ENCODE measurements at places on chromosomes 2 and 18. TPM values are rescaled to one million over a fixed set of nuclear protein-coding genes. Genes with fewer than 3 reads are reported as not detected.
A peak's percentile ranks its signal among the peaks of the same experiment; 100 is the strongest.

CYTIP gene
- under 0.01 TPM for total RNA-seq

DNA sequence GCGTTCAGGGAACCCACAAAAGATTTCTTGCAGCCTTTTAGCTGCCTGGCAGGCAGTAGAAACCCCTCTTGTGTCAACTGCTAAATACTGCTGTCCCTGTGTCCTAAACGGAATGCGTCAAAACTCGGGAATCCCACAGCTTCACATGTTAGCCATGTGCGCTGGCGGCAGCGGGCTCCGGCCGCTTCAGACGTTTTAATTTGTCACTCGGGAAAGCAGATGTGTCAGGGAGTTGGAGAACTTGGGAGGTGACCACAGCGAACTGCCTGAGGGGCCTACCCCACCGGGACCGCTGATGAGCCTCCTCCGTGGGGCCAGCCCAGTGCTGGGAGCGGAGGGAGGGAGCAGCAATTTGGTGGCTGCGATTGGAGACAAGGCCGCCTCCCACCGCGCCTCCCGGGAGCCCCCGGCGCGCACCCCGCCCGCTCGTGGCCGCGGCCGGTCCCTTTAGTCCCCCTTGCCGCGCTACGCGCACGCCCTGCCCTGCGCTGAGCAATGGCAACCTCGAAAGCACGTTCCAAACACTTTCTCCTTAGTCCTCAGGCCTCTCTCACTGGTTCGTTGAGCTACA is 146.1 kb upstream of the SATB2 start:
- no peak for DNase-seq

DNA sequence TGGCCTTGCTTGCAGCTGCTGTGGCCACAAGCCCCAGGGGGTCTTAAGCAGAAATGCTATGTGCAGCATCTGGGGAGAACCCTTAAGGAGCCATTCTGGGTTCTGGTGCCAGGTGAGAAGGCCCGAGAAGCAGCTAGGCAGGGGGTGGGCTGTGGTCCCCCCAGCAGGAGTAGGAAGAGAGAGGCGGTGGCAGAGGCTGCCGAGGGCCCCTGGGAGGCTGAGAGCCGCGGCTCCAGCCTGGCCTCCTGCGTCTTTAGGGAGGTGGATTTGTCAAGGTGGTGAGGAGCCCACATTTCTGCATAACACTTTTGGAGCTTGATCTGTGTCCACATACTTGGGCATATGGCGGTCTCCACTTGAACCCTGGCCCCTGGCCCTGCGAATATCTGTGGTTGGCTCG is 196.5 kb downstream of the TWIST2 start:
- DNase-seq: no peak

QPCT gene
- 27.1 TPM for total RNA-seq

G6PC2 gene
- not detected for total RNA-seq

DNA sequence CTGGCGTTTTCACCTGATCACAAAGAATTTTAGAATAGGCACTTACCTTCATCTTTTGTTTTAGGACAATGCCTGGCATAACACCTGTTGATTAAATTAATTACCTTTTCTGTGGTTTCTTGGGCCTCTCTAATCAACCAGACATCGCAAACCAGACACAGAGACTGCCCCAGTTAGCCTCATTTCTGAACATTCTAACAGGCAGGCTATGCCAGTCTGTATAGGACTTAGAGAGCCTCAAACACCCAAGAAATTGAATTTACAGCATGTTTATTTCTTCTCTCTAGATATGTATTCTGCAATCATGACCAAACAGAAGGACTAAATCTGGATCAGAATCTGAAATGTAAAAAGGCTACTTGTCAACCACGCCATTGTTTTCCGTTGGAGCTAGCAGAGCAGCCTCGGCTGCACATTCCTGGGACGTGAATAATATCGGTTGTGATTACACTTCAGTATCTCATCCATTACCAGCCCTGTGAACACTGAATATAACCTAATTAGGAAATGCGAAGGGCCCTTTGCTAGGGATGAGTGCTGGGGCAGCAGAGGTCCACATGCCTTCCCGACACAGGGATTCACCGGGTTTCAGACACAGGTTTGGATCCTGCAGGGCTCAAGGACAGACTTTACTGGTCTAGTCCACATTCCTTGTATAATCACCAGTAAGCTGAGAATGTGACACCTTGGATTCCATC is 17.5 kb upstream of the CDC42EP3 start:
- peak; percentile 82 for DNase-seq

DNA sequence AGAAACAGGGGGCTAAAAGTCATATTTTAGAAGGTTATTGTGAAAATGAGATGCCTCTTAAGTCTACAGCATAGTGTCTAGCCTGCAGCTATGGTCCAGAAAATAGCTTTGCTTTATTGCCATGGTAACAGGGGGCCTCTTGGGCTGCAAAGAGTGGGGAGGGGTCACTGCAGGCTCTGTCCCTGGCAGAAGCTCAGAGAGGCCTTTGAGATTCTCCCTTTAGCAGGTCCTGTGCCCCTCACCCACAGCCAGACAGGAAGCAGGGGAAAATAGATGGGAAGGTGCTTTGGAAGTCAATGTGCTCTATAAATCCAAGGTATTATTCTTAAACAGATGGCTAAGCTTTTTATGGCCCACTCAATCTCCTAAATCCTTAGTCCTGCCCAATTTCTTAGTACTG is 1021.3 kb upstream of the GYPC start:
- no peak for DNase-seq

RESP18 gene
- total RNA-seq: not detected

- peak; percentile 39 for DNase-seq
Observed at GRCh38 chr2:28172114-28172898, 220.4 kb upstream of the FOSL2 start.

GRHL1 gene
- 1.7 TPM for total RNA-seq

All from fibroblast of villous mesenchyme (primary cell).